Left cardiac atrium (tissue), 4 donors: ENCODE measurements at places on chromosomes 12 and 14. TPM values are rescaled to one million over a fixed set of nuclear protein-coding genes. Genes with fewer than 3 reads are reported as not detected.

TAS2R31 gene
- 1.3 TPM for total RNA-seq

LRRC10 gene
- total RNA-seq = 12.0 TPM

B4GALNT1 gene
- 3.3 TPM for total RNA-seq

ITPR2 gene
- 26.7 TPM for total RNA-seq

HOXC4 gene
- 0.35 TPM for total RNA-seq

CFAP54 gene
- total RNA-seq = 0.97 TPM

KIF26A gene
- total RNA-seq = 8.1 TPM

TAS2R42 gene
- total RNA-seq = not detected

RAD51AP1 gene
- 1.1 TPM for total RNA-seq

NGB gene
- not detected for total RNA-seq

MANSC1 gene
- total RNA-seq = 18.5 TPM

- DNase-seq = no peak
Measured at GRCh38 chr12:31017535-31017934, 56.1 kb upstream of the DDX11 start.

DNA sequence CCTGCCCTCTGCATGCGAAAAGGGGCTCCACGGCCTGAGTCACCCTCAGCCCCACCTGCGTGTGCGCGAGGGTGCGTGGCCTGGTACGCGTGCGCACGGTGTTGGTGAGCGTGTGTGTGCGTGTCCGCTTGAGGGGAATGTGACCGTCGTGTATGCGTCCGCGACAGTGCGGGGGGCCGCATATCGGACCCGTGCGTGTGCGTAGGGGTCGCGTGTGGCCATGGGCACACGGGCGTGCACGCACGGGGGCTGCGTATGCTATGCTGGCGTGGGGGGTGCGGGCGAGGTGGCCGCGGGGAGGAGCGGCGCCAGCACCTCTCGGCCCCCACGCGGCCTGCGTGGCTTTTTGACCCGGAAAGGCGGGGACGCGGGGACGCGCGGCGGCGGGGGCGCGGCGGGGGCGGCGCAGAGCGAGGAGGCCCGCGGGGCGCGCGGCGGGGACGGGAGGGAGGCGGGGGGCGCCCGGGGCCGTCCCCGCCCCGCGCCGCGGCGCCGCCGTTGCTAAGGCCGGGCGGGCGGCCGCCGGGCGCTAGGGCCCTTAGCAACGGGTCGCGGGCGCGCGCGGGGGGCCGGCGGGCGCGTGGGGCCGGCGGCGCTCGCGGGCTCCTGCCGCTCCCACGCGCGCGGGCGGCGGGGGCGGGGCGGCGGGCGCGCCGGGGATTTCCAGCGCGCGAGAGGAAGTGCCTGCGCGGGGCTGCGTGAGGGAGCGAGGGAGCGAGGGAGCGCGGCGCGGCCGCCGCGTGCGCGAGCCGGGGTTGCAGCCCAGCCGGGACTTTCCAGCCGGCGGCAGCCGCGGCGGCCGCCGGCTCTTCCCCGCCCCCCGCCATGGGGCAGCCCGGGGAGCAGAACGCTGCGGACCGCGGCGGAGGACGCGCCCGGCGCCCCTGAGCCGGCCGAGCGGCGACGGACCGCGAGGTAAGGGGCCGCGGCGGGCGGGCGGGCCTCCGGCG is at the start of gene TRAF3:
TRAF3 (plus strand) TSS at position 689 of the 950 bp plus-strand sequence. CDS start 92,753 bp downstream, outside the sequence.
- DNase-seq = peak; percentile 75

DNA sequence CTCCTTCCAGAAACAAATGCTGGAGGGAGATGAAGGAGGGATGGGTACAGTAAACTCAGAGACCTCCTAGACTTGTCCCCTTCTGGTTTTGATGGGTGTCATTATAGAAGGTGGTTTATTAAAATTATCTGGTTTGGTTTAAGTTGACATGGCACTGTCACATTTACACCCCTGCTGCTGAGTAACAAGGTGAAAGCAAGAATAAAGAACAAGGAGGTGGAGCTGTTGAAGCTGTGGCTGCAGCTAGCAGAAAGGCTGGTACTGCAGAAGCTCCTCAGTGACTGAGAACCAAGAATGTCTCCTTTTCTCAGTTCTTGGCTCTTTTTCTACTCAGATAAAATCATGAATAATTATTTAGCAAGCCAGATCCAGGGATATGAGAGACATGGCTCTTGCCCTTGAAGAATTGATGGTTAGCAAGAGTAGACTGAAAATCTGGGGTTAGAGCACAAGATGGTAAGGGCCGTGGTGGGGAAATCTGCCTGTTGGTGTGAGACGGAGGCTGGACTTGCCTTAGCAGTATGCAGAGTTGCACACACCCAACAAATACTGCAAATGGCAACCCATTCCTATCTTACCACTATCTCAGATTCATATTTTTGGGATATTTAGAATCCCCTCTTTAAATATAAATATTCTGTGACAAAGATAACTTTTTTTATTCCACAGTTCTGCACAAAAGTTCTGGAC is at the start of gene GZMH:
GZMH (minus strand) TSS at position 31 of the 690 bp plus-strand sequence. CDS start 72 bp downstream, outside the sequence.
- no peak for DNase-seq

DNA sequence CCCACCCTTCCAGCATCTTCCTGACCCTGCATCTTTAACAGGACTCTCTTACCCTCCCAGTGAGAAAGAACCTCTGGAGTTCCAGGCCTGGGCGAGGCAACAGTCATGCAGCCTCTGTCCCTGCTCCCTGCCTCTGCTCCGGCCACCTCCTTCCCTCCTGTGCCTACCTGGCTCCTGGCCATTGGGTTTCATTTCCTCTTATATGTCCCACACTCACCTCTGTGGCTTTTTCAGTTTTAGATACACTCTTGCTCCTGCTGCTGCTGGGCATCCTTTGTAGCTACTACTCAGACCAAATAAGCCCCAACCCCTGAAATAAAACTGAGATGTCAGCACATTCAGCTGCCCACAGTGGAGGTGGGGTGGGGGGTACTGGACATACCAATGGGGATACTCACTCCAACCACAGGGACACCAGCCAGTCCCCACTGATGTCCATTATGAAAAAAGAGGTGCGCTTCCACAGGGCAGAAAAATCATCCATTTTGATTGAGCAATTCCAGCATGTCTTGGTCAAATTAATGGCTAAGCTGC is 99.1 kb upstream of the NRXN3 start:
- DNase-seq = no peak

- no peak for DNase-seq
Measured at GRCh38 chr14:87260460-87260859, 732.5 kb downstream of the GALC start.

GRCh38 chr12:11947213-11947612 is 123.5 kb upstream of the BCL2L14 start:
- no peak for DNase-seq

DNA sequence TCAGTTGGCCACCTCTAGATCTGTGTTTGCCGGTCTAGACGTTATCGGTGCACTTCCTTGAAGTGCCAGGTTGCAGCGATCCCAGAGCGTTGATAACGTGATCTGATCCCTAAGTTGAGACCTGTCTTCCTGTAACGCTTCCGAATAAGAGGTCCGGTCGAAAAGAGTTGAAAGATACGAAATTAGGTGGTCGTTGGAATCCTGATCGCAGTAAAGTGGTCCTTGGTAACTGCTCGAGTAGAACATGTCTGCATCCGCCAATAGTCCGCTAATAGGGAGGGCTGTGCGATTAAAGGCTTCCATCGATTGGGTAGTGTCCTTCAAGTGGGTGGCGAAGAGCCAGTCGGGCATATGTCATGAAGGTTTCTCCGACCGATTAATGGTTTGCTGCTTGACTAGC is 2.7 kb downstream of the SRSF5 start:
- no peak for DNase-seq

DNA sequence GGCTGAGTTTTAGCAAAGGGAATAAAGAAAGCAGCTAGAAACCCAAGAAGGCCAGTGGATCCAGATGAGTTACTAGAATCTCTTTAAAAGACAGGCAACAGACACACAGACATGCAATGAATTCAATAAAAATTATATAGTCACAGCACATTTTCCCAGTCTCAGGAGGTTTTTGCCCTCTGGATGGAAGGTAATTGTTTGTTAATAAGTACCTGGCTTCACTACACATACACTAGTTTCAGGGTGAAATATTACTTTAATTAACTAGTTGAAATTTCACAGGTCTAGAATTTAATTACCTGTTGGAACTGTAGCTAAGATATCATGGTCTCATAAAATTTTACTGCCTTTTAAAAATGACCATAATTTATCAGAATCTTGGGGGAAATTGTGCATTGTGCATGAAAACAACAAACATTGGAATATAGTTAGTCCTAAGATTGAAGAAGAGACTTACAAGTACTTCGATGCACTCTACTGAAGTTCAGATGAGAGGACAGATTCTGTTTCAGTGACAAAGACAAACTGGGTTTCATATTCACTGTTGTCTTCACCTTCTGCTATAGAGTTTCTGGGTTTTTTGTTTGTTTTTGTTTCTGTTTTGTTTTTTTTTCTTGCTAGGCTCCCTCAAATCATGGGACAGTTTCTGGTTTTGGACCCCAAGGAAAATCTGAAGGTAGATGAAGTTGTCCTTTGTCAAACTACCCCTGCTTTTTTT is 277.0 kb upstream of the GARIN6 start:
- no peak for DNase-seq

- DNase-seq = peak; percentile 90
Measured at GRCh38 chr12:10716704-10717315, 6.3 kb downstream of the YBX3 start.

GRCh38 chr12:118986050-118986449 is 4.7 kb downstream of the SRRM4 start:
- no peak for DNase-seq

DNA sequence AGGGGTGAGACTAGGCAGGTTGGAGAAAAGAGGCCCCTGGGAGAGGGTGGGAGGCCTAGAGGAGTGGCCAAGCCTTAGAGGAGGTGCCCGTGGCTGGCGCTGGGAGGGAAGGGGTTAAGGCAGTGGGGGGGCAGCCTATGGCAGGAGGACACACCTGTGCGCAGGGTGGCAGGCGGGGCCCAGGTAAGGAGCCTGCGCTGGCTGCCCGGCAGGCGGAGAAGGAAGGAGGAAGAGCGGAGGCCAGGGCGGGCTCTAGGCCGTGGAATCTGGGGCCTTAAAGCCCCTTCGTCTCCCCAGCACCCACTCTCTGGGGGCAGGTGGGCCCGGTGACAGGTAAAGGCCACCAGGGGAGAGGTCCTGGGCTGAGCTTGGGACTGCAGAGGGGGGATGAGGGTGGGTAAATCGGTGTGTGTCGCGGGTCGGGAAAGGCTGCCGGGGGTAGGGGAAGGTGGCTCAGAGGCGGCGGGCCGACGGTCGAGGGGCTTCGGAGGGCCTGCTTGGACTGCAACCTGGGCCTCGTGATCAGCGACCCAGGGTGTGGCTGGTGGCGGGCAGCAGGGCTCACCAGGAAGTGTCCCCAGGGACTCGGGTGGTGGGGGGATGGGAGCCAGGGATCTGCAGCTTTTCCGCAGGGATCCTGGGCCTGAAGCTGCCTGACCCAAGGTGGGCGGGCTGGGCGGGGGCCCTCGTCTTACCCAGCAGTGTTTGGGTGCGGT is 7.3 kb downstream of the PHB2 start:
- no peak for DNase-seq

DNA sequence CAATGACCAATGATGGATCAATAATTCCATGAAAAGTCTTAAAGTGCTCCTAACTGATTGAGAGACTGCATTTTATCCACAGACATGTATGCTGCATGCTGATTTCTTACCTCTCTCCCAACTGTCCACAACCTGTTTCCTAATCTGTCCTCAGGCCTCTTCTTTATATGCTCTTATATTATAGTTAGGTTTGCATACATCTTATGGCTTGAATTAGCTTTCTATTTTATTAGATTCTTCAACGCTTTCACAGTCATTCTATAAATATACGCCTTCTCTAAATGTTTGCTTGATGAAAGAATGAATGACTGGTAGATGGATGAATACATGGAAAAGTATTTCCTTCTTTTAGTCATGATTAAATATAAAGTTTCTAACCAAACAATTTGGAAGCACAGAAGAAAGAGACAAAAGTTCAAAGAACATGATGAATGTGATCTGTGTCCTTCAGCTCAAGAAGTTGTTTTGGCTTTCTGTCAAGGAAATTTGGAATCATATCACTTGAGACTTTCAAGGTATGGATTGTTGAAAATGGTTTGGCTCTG is 91.8 kb upstream of the NPAS3 start:
- DNase-seq = no peak

GRCh38 chr12:90010089-90010488 is 301.5 kb upstream of the ATP2B1 start:
- no peak for DNase-seq

- DNase-seq = no peak
Measured at GRCh38 chr12:42643881-42644579, 54.5 kb upstream of the PRICKLE1 start.

DNA sequence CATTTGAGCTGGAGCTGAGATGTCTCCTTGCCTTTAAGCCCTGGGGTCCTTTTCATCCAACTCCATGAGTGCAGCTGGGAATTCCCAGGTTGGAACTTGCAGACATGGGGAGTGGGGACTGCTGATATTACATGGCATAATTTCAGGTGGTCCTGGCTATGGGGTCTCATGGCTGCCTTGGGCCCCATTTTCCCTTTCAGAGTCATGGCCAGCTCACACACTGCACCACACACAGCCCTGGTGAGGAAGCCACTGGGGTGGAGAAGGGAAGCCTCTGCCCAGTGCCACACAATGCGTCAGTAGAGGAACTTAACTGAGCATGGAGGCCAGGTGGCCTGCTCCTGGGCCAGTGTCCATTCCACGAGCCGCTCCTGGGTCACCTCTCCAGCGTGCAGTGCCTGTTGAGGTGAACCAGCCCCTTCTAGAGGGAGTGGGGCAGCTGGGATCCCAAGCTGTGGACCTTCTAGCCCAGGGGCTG is 17.3 kb upstream of the KRT86 start:
- no peak for DNase-seq

- DNase-seq = no peak
Measured at GRCh38 chr14:29227631-29228030, 461.0 kb downstream of the FOXG1 start.

DNA sequence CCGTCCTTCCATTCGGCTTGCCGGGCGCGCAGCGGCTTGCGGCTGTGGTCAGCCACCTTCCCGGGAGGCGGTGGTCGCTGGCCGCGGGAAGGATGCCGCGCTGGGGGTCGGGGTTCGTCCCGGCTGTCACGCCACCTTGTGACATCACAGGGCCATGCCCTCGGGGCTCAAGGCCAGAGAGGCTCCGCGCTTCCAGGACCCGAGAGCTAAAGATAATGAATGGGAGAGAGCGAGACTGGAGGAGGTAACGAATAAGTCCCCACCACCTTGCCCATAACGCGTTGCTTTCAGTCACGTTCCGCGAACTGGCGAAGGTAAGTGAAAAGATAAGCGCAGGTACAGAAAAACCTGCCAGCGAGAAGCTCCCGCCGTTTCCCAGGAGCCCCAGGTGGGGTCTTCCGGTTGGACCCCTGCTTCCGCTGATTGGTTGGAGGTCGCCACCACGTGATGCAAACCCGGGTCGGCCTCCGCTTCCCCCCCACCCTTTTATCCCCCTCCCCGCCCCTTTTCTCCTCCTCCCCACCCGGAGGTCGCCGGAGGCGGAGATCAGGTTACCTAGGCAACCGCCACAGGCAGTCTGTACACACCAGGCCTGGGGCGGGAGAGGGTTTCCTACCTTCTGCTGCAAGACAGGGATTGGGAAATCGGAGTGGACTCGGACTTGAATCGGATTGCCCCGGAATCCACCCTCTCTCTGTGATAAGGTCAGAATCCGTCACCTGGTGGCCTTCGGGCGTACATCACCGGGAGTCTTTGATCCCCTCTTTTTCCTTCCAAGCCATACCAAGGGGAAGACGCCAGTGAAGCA is at the start of gene LRRC9:
LRRC9 (plus strand) TSS at position 575 of the 808 bp plus-strand sequence.
- peak; percentile 35 for DNase-seq
